Activated CD8-positive, alpha-beta T cell treated with anti-CD3 and anti-CD28 coated beads, Interleukin-2, amount 10 ng/mL, durations not matched to agents 7 days and 5 days (primary cell): ENCODE measurements at places on chromosomes 11 and 22. TPM values are rescaled to one million over a fixed set of nuclear protein-coding genes. Genes with fewer than 3 reads are reported as not detected.

MRPL40 gene
- total RNA-seq: 29.5 TPM

- peaks cover 13% of the 10 kb centered on the region for H3K36me3 ChIP-seq
- no peaks in the 10 kb centered on the region for H3K27me3 ChIP-seq
- H3K27ac ChIP-seq: no peak overlapping the region
- H3K4me1 ChIP-seq: no peaks in the 10 kb centered on the region
- no peak for DNase-seq
Observed at GRCh38 chr11:32908619-32909018, 16.0 kb downstream of the QSER1 start.

TREH gene
- not detected for total RNA-seq

DNA sequence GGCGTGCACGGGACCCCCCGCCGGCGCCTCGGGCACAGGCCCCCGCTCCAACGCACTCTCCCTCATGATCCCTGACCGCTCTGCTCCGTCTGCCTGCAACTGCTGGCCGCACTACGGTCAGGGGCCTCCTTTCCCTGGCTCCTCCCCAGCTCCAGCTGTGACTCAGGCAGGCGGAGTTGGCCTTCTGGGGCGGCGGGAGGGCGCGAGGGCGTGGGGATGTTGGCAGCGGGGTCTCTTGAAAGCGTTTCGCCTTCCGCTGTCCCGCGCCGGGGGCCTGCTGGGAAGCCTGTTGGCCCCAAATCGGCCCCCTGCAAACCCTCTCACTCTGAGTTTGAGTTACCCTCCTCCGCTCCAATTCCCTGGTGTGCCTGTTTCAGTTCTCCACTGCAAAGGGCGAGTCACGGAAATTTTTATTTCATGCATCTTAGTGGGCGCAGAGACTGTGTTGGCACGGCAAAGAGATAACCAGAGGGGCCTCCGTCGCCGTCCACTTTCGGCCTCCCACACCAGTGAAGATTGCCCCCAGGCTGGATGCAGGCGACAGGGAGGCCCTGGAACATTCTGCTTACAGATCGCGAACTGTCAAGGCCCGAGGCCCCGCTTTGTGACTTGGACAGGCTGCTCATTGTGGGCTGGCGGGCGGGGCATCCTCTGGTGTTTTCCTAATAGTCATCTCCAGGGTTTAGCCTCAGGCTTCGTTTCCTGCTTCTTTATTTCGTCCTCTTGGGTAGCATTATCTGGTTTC lies at the start of gene CAVIN3:
Gene CAVIN3, minus strand, starts transcription at position 91 of the 745 bp plus-strand sequence. Its CDS starts 25 bp downstream, at position 66.
- H3K4me3 ChIP-seq: peak within 1 kb of the TSS; percentile 69
- peaks cover 23% of the 10 kb centered on the region for H3K27me3 ChIP-seq
- no peaks in the 10 kb centered on the region for H3K36me3 ChIP-seq
- peaks cover 30% of the 10 kb centered on the region for H3K4me1 ChIP-seq
- peak within 1 kb of the TSS; percentile 53 for H3K27ac ChIP-seq

BIK gene
- total RNA-seq: 1.7 TPM

DNA sequence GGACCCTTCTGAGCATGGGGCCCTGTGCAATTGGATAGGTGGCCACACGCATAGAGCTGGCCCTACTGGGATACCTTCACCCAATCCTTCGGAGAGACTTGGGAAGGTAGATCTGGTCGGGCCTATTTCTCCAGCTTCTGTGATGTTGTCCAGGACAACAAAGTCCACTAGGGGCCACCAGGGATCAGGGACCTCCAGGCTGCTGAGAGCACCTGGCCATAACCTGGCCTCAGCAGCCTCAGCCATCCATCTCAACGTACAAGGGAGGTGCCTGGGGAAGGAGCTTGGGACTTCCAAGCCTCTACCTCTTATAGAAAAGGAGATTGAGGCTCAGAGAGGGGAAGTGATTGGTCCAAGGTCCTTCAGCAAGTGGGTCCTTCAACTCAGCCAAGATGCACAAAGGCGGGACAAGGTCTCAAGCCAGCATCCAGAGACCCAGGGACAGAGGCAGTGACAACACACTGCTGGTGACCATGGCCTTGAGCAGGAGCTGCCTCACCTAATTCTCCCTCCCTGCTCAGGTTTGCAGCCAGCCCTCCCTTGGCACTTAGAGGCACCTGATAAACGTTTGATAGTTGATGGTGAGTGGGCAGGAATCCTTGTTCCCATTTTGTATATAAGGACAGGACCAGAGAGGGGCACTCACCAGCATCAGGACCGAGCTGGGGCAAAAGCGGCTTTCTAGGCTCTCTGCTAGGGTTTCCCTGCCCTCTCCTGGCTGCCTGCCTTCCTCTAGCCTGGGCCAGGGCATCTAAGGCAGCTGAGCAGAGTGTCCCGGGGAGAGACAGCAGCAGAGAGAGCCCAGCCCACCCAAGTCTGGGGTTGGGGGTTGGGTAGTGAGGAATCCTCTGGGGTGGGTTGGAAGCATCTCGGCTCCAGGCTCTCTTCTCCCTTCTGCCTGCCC lies 4.5 kb downstream of the RAC2 start:
- peaks cover 75% of the 10 kb centered on the region for H3K4me1 ChIP-seq
- peaks cover 94% of the 10 kb centered on the region for H3K36me3 ChIP-seq
- no peaks in the 10 kb centered on the region for H3K27me3 ChIP-seq
- H3K4me3 ChIP-seq: peak overlapping the region; percentile 99

- H3K27ac ChIP-seq: peak overlapping the region; percentile 87
- H3K36me3 ChIP-seq: peaks cover 34% of the 10 kb centered on the region
- H3K4me1 ChIP-seq: peaks cover 36% of the 10 kb centered on the region
- DNase-seq: no peak
Observed at GRCh38 chr22:37657590-37658132, 862 bp upstream of the PDXP start.

APOA1 gene
- total RNA-seq: not detected

RASL10A gene
- 1.4 TPM for total RNA-seq

- peaks cover 8% of the 10 kb centered on the region for H3K27me3 ChIP-seq
- no peak overlapping the region for H3K27ac ChIP-seq
- no peak for DNase-seq
- H3K4me3 ChIP-seq: no peak overlapping the region
- H3K4me1 ChIP-seq: no peaks in the 10 kb centered on the region
- no peaks in the 10 kb centered on the region for H3K36me3 ChIP-seq
Observed at GRCh38 chr11:82671451-82671850, 62.2 kb downstream of the FAM181B start.

UPK2 gene
- not detected for total RNA-seq

DDX17 gene
- total RNA-seq: 443 TPM

DBX1 gene
- total RNA-seq: not detected

GRCh38 chr11:126118806-126119205 lies 56.1 kb upstream of the CDON start:
- H3K27me3 ChIP-seq: peaks cover 2% of the 10 kb centered on the region
- no peak overlapping the region for H3K27ac ChIP-seq
- H3K36me3 ChIP-seq: no peaks in the 10 kb centered on the region
- no peak overlapping the region for H3K4me3 ChIP-seq
- H3K4me1 ChIP-seq: no peaks in the 10 kb centered on the region

DNA sequence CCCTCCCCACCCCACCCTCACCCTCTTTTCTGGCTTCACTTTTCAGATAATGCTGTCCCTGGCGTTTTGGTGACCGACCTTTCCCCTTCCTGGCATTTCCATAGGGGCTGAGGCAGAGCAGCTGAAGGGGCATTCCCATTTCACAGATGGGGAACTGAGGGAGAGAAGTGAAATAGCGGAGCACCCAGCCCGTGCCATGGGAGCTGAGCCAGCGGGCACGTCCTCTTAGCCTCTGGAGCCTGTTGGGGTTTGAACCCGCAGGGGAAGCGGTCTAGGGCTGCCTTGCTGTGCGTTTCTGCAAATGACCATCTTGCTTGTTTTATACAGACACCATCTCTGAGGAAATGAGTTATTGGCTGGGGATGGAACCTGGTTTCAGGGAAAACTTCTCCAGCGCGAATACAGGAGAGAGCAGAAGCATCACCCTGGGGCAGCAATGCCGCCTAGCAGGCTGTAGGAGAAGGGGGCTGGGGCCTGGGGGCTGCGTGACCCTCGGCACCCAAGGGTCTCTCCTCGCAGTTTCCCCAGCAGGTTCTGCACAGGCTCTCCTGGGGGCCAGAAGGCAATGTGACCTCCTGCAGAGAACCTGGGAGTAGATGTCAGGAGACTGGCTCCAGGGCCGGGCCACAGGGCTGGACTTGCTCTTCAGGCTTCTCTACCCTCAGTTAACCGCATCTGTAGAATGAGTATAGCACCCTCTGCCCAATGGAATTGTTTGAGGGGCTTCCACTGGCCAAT lies 1.5 kb downstream of the PTPRJ start:
- no peak for DNase-seq
- peak overlapping the region; percentile 84 for H3K27ac ChIP-seq
- H3K36me3 ChIP-seq: peaks cover 30% of the 10 kb centered on the region
- H3K27me3 ChIP-seq: peaks cover 17% of the 10 kb centered on the region
- peaks cover 40% of the 10 kb centered on the region for H3K4me1 ChIP-seq

- H3K27ac ChIP-seq: no peak overlapping the region
- H3K4me1 ChIP-seq: no peaks in the 10 kb centered on the region
Observed at GRCh38 chr11:27239305-27239942, 123.6 kb downstream of the CCDC34 start.

GRCh38 chr11:128765571-128766549 lies 72.0 kb downstream of the FLI1 start:
- H3K27ac ChIP-seq: peak overlapping the region; percentile 27
- H3K27me3 ChIP-seq: no peaks in the 10 kb centered on the region
- H3K4me1 ChIP-seq: peaks cover 28% of the 10 kb centered on the region
- peaks cover 75% of the 10 kb centered on the region for H3K36me3 ChIP-seq

GRCh38 chr11:112225753-112226061 lies 521 bp upstream of the PTS start:
- peaks cover 27% of the 10 kb centered on the region for H3K36me3 ChIP-seq
- DNase-seq: no peak
- peak overlapping the region; percentile 96 for H3K27ac ChIP-seq
- peaks cover 17% of the 10 kb centered on the region for H3K4me1 ChIP-seq

GRCh38 chr11:59259047-59259446 lies 46.3 kb upstream of the MPEG1 start:
- no peaks in the 10 kb centered on the region for H3K27me3 ChIP-seq
- DNase-seq: no peak
- no peak overlapping the region for H3K4me3 ChIP-seq
- no peaks in the 10 kb centered on the region for H3K4me1 ChIP-seq
- no peaks in the 10 kb centered on the region for H3K36me3 ChIP-seq
- no peak overlapping the region for H3K27ac ChIP-seq

DNA sequence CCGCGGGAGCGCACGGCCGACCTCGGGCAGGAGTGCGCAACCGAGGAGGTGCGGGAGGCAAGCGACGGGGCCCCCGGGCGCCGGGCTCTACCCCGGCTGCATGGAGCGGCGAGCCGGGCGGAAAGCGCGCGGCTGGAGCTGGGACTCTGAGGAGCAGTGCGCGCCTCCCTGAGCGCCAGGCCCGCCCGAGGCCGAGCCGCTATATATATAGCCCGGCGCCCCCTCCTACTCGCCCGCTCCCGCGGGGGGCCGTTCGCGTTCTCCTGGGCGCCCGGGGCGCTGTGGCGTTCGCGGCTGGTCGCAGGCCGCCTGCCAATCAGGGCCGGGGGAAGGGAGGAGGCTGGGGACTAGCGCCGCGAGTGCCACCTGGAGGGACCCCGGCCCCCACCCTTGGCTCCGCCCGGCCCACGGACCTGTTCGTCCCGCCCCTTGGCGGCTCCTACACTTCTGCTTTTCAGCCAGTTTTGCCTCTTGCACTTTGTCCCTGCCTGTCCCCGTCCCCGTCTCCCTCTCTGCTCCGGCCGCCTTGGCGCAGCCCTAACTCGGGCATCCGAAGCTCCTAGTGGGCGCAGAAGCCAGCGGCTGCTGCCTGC lies at the start of gene FGF4:
Gene FGF4, minus strand, starts transcription at position 179 of the 593 bp plus-strand sequence. CDS start 257 bp downstream, outside the sequence.
- H3K27me3 ChIP-seq: peaks cover 41% of the 10 kb centered on the region
- DNase-seq: no peak
- no peak within 1 kb of the TSS for H3K27ac ChIP-seq
- H3K36me3 ChIP-seq: no peaks in the 10 kb centered on the region
- no peak within 1 kb of the TSS for H3K4me3 ChIP-seq
- no peaks in the 10 kb centered on the region for H3K4me1 ChIP-seq

GRCh38 chr22:29345932-29346331 lies 30.4 kb upstream of the RASL10A start:
- no peaks in the 10 kb centered on the region for H3K27me3 ChIP-seq
- no peak overlapping the region for H3K27ac ChIP-seq
- H3K4me1 ChIP-seq: no peaks in the 10 kb centered on the region

IPO7 gene
- total RNA-seq: 111 TPM

MS4A3 gene
- total RNA-seq: not detected

DNA sequence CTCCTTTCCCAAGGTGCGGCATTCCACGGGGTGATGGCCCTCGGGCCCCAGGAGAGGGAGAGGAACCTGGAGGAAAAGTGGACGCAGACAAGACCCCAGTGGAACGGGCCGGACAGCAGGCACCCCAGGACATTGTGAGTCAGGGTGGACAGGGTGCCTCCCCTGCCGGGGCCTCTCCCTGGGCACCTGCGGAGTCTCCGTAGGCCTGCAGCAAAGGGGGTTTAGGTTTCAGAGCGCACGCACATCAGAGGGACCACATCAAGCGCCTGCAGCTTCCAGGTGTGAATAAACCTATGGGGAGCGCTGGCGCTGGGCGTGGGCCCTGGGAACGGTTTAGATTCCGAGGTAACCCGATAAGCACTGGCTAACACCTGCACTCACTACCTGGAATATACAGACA lies 22.7 kb upstream of the FGF19 start:
- peaks cover 36% of the 10 kb centered on the region for H3K27me3 ChIP-seq
- no peak overlapping the region for H3K27ac ChIP-seq
- no peak overlapping the region for H3K4me3 ChIP-seq
- DNase-seq: no peak
- no peaks in the 10 kb centered on the region for H3K36me3 ChIP-seq

- no peak overlapping the region for H3K27ac ChIP-seq
- no peaks in the 10 kb centered on the region for H3K4me1 ChIP-seq
- no peaks in the 10 kb centered on the region for H3K36me3 ChIP-seq
- no peak for DNase-seq
- no peak overlapping the region for H3K4me3 ChIP-seq
Observed at GRCh38 chr11:56932572-56933220, 56.0 kb upstream of the OR5AK2 start.

DNA sequence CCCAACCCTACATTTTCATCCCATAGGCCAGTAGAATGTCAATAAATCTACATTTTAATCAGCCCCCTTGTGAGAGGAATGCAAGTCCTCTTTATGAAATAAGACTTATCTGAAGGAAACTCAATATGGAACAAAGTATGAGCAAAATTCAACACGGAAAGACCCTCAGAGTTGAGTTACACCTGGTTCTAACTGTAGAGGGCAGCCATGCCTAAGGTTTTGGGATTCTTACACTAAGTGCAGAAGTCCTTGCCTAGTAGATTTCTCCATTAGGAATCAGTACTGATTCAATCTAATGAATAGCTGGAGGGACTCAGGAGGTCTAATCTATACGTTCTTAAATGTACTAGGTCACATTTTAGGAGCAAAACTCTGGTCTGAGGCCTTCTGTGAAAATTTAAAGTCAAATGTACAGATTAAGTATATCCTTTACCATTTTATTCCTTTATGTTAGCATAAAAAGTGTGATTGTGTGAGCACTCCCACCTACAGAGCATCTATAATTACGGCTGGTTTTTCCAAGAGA lies 904.5 kb downstream of the DLG2 start:
- H3K4me3 ChIP-seq: no peak overlapping the region
- no peak overlapping the region for H3K27ac ChIP-seq
- peaks cover 4% of the 10 kb centered on the region for H3K4me1 ChIP-seq
- no peak for DNase-seq

SH3BP1 gene
- total RNA-seq: 216 TPM

GRCh38 chr22:19177164-19178064 lies 1.1 kb downstream of the SLC25A1 start:
- H3K4me3 ChIP-seq: peak overlapping the region; percentile 61
- no peak for DNase-seq
- H3K27me3 ChIP-seq: no peaks in the 10 kb centered on the region
- H3K36me3 ChIP-seq: no peaks in the 10 kb centered on the region
- H3K4me1 ChIP-seq: peaks cover 51% of the 10 kb centered on the region
